ENCODE measurements at places on chromosomes 5 and 9. TPM values are rescaled to one million over a fixed set of nuclear protein-coding genes. Genes with fewer than 3 reads are reported as not detected.

The ZNF354C gene
- total RNA-seq = 2.8 TPM

The CCDC127 gene
- 2.7 TPM for total RNA-seq

The NUTM2G gene
- total RNA-seq = not detected

The WWC1 gene
- total RNA-seq = 3.1 TPM

The GDA gene
- under 0.01 TPM for total RNA-seq

The FER gene
- total RNA-seq = 5.2 TPM

The SLC2A8 gene
- total RNA-seq = 9.2 TPM

The CD72 gene
- total RNA-seq = 0.50 TPM

The UGT3A2 gene
- total RNA-seq = not detected

The CMYA5 gene
- total RNA-seq = 0.30 TPM

The TTC39B gene
- total RNA-seq = 7.9 TPM

The RAB3C gene
- total RNA-seq = not detected

The AQP7 gene
- not detected for total RNA-seq

The C6 gene
- not detected for total RNA-seq

The GMCL2 gene
- total RNA-seq = not detected

The ACER2 gene
- total RNA-seq = 0.84 TPM

The CCNI2 gene
- not detected for total RNA-seq

The PAEP gene
- not detected for total RNA-seq

The BAAT gene
- under 0.01 TPM for total RNA-seq

The TEX48 gene
- not detected for total RNA-seq

The PPP3R2 gene
- total RNA-seq = not detected

The PCDHB8 gene
- not detected for total RNA-seq

The DNAJB5 gene
- 12.9 TPM for total RNA-seq

The CEL gene
- total RNA-seq = 0.17 TPM

The HAND1 gene
- total RNA-seq = not detected

The RMRP gene
- total RNA-seq = 46,048 TPM

The ANKRD31 gene
- total RNA-seq = under 0.01 TPM

The PCAT7 gene
- total RNA-seq = not detected

The IRGM gene
- total RNA-seq = not detected

The GLRA1 gene
- not detected for total RNA-seq

The FAM114A2 gene
- 17.4 TPM for total RNA-seq

The GALT gene
- 15.5 TPM for total RNA-seq

The PPP2R2B gene
- under 0.01 TPM for total RNA-seq

The PHF19 gene
- total RNA-seq = 86.2 TPM

The SHOC1 gene
- total RNA-seq = under 0.01 TPM

The BTNL9 gene
- not detected for total RNA-seq

The GNA14 gene
- total RNA-seq = under 0.01 TPM

The KCNMB1 gene
- total RNA-seq = not detected

The CCDC171 gene
- 1.5 TPM for total RNA-seq

The HABP4 gene
- 19.3 TPM for total RNA-seq

The EPB41L4A gene
- total RNA-seq = 0.17 TPM

The SPATA31D4 gene
- not detected for total RNA-seq

The C5orf34 gene
- 7.6 TPM for total RNA-seq

The CFAP157 gene
- total RNA-seq = not detected

The SIL1 gene
- 45.8 TPM for total RNA-seq

The COL23A1 gene
- not detected for total RNA-seq

The PFN3 gene
- not detected for total RNA-seq

The NUTM2F gene
- total RNA-seq = not detected

The FSTL4 gene
- total RNA-seq = not detected

The WDR31 gene
- total RNA-seq = 0.67 TPM

The CARD9 gene
- total RNA-seq = 1.9 TPM

The LHFPL2 gene
- total RNA-seq = 12.4 TPM

The GFI1B gene
- under 0.01 TPM for total RNA-seq

All from bronchus fibroblast of lung (primary cell).